ENCODE measurements at places on chromosomes 11 and 22.

- no peak for DNase-seq
Measured at GRCh38 chr22:31193092-31193491, 19.0 kb upstream of the LIMK2 start.

DNA sequence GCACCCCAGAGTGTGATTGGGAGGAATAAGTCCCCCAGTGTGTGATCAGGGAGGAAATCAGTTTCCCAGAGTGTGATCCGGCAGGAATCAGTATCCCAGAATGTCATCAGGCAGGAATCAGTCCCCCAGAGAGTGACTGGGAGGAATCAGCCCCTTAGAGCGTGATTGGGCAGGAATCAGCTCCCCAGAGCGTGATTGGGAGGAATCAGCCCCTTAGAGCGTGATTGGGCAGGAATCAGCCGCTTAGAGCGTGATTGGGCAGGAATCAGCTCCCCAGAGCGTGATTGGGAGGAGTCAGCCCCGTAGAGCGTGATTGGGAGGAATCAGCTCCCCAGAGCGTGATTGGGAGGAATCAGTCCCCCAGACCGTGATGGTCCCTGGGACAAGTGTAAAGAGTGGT, 81.1 kb upstream of the EIF3D start:
- DNase-seq, result no peak

DNA sequence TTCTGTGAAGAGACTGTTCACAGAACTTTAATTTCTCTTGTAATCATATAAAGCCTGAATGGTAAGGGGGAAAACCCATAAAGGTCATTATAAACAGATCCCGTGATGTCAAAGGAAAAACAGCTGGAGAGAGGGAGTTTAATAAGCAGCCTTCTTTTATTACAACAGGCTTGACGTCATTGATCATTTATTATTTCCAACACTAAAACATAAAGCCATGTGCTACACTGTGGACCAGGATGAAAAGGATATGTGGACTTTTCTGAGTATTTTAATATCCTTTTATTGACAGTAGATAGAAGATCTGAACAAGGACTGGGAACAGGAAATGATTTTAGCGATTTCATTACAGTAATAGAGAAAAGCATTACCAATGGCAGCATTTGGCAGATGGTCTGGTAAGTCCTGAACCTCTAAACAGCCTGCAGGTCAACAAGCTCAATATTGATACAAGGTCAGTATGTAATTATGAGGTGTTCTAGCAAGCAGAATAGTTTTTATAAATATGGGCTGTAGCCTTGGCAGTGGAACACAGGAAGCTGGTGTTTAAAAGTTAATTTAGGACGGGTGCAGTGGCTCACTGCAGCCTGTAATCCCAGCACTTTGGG, 25.1 kb upstream of the TPH1 start:
- no peak for DNase-seq

DNA sequence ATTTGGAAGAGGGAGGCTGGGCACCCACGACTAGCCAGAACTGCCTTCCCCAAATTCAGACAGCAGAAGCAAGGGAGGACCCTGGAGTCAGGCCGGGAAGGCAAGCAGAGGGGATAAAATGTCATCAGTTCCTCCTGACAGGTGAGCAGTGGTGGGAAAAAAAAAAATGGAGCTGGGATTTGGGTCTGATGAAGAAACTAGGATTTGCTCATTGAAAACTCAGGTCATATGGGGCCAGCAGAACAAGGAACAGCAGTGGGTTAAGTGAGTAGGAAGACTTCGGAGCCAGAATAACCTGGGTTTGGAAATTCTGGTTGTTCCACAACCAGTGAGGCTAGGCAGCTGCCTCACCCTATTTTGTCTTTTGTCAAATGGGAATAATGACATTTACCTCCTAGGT, 28.9 kb upstream of the DRD2 start:
- no peak for DNase-seq

DNA sequence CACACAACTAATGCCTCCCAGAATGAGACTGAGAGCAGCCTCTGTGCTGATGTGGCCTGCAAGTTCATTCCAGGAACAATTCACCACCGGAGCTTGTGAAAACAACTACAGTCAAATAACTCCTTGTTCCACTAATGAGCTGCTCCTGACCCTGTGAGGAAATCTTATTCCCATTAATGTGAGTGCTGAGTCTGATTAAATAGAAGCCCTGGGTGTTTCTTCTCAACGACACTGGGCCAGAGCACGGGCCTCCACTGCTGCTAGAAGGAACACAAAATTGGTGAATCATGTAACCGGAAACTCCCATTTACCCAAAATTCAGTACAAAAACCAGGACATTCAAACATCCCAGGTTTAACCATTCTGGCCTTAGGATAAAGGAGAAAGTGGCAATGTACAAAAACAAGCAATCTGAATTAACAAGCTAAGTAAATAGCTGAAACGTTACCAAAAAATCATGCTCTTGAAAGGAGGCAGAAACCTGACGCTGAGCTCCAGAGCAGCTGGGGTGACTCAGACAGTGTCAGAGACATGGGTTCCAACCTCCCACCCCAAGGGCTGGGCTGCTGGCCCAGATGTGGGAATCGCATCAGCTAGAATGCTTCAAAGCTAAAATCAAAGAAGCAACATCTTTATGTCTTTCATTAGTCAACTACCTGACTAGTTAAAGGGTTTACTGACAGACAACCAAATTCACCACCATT, 26.7 kb downstream of the SERGEF start:
- no peak for DNase-seq

DNA sequence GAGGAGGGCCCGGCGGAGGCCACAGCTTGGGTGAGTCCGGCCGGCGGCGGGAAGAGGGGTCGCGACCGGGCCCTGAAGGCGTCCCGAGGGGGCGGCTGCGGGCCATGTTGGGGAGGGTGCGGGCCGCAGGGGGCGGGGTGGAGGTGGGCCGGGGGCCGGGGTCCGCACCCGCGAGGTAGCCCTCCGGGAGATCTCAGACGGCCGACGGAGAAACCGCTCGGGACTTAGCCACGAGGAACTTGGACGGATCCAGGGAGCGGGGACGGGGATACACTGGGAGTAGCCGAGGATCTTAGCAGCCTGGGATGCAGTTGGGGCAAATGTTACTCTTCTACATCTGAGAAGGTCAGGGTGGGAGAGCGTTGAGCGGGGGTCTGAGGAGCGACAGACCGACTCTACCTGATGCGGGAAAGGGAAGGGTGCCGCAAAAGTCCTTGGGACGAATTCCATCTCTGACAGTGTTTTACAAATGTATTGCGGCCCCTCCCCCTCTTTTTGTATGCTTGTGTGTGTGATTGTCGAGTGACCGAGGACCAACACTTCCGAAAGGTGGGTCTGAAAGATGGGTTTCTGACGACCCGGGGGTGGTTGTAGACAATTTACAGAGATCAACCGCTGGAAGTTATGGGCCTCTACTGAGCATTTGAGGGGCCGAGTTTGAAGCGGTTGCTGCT, 658 bp downstream of the STIP1 start:
- no peak for DNase-seq

DNA sequence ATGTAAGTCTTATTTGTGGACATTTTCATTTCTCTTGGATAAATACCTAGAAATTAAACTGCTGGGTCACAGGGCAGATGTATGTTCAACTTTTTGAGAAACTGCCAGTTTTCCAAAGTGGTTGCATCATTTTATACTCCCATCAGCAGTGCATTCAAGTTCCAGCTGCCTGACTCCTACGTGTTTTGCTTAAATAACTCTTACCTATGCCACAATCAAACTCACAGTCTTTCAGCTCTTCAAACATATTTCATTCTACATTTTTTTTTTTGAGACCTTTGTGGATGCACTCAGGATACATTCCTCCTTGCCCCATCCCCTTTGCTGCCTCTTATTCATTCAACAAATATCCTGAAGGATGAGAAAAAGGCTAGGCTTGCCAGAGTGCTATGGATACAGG, 9.2 kb downstream of the TCF20 start:
- DNase-seq, result no peak

DNA sequence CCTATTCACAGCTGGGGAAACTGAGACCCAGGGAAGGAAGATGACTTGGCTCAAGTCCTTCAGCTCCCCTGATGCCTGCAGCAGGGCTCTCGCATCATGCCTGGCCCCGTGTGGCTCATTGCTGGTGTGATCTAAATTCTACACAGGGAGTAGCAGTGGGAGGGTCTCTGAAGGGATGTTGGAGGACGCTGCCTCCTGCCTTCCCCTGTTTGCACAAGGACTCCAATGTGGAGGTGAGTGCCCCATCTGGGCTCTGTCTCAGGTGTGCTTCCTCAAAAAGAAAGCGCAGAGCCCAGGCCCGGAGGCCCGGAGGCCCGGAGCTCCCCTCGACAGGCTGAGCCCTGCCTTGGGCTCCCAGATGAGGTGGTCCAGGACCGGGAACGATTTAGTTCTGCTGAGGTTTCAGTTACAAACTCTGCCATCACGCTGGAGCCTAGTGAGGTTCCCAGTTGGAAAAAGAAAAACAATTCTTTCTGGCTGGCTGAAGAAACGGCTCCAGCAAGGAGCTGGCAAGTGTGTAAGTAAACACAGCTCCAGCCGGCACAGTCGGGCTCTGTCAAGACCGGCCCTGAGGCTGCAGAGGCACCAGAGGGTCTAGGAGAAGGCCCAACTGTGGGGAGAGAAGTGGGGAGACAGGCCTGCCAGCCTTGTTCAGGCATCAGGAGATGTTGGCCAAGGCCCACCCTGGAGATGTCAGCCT, 49.8 kb downstream of the NAT10 start:
- no peak for DNase-seq

- no peak for DNase-seq
Measured at GRCh38 chr22:41898645-41899044, 16.2 kb downstream of the SHISA8 start.

DNA sequence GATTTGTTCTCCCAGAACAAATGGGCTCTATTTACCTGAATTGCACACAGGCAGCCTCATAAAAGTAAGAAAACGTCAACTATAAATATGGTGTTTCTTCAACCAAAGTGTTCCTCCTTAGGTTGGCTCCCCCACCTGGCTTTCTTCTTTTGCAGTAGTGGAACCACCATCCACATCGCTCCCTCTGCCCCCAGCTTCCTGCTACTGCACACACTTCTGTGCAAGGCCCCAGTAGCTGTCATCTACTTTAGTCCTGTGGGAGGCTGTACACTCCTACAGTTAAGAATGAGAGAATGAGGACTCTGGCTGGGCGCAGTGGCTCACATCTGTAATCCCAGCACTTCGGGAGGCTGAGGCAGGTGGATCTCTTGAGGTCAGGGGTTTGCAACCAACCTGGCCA, 89.5 kb downstream of the BMAL1 start:
- no peak for DNase-seq

DNA sequence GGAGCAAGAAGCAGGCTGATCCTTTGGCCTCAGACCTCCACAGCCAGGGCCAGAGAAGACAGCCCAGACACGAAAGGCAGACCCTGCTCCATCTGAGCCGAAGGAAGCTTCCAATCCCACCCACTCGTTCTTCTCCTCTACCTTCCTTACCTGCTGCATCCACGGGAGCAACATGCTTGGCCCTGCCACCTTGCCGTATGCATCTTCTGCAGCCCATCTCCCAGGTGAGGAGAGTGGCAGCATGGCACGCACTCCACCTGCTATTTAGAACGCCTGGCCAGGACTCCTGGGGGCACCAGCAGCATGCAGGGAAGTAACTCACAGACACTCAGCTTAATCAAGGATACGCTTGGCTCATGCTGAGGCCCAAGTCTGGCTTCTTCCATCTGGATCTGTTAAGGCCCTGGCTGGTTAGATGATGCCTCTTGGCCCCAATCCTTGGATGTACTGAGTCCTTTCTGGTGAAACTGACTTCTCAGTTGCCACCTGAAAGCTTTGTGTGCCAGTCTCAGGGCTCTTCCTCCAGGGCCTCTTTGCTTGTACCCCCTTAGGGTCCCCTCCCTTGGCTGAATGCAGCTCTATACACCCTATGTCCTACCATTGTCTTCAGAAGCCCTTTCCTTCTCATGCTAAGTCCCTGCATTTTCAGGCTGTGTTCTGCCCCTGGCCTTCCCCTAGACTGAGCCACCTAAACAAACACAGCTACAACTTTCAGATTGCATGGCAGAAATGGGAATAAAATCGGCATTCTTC, 604.9 kb downstream of the BUD13 start:
- no peak for DNase-seq

DNA sequence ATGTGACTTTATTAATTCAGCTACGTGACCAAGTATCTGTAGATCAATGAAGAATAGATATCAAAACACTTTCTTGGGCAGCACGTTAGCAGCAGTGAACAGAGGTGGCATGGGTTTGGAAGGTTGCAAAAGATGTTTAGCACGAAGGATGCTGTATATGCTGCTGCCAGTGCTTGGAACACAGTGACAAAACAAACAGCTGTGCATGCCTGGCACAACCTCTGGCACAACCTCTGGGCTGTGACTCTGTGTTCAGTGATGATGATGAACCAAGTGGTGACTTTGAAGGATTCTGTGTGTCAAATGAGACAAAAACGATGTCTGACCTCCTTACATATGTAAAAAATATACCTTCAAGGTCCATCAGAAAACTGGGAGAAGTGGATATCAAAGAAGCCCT, 104.7 kb downstream of the TBC1D22A start:
- no peak for DNase-seq

GRCh38 chr22:41821471-41822316, 11.2 kb upstream of the SREBF2 start:
- DNase-seq, result no peak

- no peak for DNase-seq
Measured at GRCh38 chr22:42969348-42969975, 45.5 kb downstream of the PACSIN2 start.

GRCh38 chr11:122649116-122649515, 6.4 kb upstream of the UBASH3B start:
- no peak for DNase-seq

DNA sequence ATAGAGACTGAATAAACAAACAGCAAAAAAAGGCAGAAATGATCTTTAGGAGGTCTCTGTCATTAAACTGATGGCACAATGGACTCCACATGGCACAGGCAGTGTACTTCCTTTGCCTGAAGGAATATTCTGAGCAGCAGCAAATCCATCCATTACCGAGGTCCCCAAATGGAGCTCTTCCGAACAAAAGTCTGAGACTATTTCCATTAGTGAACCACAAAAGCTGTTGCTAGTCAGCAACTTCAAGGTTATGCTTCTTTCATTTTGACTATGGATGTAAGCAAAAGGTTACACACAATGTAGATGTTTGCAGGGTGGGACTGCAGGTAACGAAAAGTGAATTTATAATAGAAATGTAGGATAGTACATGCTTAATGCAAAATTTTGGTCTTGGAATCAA, 14.5 kb downstream of the NARS2 start:
- no peak for DNase-seq
